ENCODE measurements at places on chromosomes 13 and 19.
A peak's percentile ranks its signal among the peaks of the same experiment; 100 is the strongest.

- DNase-seq: no peak
Measured at GRCh38 chr13:34459856-34460255, 482.2 kb upstream of the NBEA start.

- no peak for DNase-seq
Measured at GRCh38 chr19:10332158-10332964, 968 bp downstream of the RAVER1 start.

- no peak for DNase-seq
Measured at GRCh38 chr13:58963321-58963720, 1200.4 kb downstream of the DIAPH3 start.

DNA sequence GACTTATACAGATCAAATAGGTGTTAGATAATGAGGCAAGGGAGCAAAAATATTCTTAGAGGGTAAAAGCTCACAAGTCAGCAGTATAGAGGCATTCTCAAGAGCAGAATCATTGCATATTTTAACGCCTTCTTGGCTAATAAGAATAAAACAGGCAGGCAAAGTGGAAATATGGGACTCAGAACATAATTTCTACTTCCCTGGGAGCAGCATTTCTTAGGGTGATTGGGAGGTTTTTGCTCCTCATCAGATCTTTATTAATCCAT lies 39.6 kb downstream of the LHFPL6 start:
- DNase-seq: no peak

GRCh38 chr13:40565282-40566148 lies 100.9 kb downstream of the FOXO1 start:
- DNase-seq: no peak

- DNase-seq: no peak
Measured at GRCh38 chr13:101916775-101917474, 464.4 kb downstream of the ITGBL1 start.

DNA sequence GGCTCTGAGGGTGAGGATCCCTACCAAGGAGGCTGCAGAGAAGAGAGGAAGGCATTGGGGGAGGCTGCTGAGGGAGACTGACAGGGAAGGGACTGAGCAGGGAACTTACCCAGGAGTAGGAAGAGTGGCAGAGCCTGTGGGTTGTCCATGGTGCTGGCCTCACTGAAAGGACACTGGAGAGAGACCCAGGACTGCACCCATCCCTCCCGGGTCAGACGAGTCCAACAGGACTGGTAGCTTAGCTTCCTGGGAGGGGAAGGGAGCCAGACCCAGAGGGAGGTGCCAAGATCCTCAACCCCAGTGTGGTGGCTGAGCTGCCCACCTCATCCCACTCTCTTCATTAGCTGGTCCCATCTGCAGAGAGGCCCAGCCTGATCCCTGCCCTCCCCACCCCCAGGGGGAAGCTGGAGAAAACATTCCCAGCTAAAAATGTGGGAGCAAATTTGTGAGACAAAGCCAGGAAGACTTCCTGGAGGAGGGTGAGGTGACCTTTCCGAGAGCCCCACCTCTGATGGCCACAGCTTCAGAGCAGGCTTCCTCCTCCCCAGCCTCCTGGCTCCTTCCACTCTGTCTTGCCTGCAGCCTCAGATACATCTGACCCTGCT lies at the start of gene VSIG10L:
Gene VSIG10L (minus strand): TSS at position 164 of the 605 bp plus-strand sequence. CDS start 15 bp downstream, at position 149.
- DNase-seq: no peak

- no peak for DNase-seq
Measured at GRCh38 chr19:13095393-13095784, 7.3 kb downstream of the LYL1 start.

DNA sequence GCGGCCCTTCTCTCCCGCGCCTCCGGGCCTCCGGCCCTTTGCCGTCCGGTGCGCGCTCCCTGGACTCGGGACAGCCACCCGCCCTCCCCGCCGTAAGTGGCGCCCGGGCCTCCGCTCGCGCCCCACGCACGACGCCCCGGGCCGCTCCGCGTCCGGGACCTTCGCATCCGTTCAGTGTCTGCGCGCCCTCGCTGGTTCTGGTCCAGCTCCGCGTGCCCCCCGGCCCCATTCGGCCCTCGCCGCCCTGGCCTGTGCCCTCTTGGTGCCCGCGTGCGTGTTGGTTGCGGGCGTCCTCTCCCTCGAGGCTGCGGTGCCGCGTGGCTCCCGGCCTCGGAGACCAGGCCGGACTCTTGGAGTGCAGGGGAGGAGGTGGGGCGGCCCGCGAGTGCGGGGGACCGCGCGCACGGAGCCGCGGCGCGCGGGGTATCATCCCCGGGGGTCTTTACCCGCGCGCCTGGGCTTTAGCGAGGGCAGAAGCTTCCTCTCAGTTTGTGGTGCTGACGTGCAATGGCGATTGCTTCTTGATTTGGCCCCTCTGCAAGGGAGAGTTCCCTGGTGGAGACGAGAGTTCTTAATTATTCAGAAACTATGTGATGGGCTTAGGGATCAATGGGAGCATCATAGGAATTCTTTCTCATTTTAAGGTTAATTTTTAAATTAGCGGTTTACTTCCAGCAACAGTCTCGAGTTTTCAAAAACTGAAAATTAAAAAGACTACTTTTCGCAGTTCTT lies 757 bp downstream of the WASF3 start:
- peak; percentile 16 for DNase-seq

DNA sequence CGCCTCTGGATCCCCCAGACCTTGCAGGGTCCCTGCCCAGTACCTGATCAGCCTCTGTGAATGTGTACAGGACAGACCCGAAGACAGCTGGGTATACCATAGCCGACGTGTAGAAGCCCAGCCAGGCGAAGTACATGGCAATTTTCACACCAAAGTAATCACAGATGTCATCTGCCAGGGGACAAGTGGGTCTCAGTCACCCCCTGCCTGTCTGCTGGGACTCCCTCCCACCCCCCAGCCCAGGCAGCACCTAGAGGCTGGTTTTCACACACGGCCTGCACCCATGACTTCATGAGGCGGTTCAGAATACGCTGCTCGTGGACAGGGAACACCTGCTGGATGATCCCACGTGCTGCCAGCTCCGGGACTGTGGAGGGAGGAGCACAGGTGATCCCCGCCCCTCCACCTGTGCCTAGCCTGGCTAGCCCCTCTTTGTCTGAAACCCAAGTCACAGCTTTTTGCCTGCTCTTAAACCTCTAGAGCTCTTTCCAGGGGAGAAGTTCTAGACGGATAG lies 3.6 kb downstream of the ANO8 start:
- DNase-seq: no peak

DNA sequence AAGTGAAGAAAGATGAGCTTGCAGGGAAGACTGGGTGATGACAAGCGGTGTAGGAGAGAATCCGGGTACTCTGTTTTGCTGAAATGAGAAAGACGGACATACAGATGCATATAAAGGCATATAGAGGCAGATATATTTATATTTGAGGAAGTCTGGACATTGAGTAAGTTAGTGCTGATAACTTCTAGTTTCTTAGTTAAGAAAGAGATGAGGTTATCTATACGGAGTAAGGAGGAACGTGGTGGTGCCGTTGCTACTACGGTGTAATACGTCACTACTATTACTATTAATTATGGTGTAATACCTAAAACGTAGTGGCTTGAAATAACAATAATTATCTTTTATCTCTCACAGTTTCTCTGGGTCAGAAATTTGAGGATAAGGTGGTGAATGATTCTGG lies 9.8 kb upstream of the CPB2 start:
- no peak for DNase-seq

DNA sequence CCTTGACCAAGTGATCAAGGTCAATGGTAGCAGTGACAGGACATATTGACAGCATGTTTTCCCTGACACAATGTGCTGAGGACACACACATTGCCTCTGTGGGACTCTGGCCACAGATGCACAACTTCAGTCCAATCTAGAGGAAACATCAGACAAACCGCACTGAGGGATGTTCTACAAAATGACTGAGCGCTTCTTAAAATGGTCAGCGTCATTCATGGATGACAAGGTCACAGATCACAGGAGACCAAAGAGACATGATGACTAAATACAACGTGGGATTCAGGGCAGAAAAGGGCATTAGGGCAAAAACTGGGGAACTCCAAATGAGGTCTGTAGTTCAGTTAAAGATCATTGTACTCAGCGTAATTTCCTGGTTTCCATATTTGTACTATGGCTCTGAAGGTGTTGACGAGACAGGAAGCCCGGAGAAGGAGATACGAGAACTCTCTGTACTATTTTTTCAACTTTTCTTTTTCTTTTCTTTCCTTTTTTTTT lies 20.6 kb downstream of the PBX4 start:
- DNase-seq: no peak

DNA sequence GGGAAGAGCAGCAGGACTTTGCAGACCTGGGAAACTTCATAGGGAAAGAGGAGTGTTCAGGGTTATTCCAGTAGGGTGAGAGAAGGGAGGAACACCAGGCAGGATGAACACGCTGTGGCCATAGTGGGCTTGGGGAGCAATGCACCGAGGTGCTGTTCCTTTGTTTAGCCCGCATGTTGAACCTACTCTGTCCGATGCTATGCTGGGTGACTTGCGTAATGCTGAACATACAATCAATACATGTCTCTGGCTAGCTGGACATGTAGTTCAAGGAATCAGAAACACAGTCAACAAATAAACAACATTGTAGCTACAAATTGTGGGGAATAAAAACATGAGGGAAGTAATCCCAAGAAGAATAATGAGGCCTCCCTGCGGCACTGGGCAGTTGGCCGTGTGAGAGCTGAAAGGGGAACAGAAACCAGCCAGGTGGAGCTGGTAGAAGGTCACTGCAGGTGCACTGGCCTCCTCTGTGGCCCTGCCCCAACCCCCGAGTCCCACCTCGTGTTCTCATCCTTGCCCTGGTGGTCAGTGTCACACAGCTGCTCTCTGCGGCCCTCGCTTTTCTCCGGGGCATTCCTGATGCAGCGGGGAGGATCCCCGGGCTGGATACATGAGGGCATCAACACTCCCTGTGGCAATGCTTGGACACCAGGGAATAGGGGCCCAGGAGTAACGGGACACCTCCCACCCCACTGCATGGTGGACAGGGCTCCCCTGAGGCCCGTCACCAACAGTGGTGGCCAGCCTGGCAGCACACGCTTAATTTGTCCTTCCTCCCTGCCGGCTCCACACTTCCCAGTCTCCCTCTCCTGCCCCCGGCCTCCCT lies 36.9 kb upstream of the TUBGCP3 start:
- no peak for DNase-seq

- DNase-seq: no peak
Measured at GRCh38 chr19:17104679-17105078, 29.1 kb downstream of the MYO9B start.

- DNase-seq: no peak
Measured at GRCh38 chr19:41920882-41921576, 7.2 kb downstream of the ERFL start.

- DNase-seq: no peak
Measured at GRCh38 chr13:54357284-54357933, 1328.8 kb downstream of the OLFM4 start.

DNA sequence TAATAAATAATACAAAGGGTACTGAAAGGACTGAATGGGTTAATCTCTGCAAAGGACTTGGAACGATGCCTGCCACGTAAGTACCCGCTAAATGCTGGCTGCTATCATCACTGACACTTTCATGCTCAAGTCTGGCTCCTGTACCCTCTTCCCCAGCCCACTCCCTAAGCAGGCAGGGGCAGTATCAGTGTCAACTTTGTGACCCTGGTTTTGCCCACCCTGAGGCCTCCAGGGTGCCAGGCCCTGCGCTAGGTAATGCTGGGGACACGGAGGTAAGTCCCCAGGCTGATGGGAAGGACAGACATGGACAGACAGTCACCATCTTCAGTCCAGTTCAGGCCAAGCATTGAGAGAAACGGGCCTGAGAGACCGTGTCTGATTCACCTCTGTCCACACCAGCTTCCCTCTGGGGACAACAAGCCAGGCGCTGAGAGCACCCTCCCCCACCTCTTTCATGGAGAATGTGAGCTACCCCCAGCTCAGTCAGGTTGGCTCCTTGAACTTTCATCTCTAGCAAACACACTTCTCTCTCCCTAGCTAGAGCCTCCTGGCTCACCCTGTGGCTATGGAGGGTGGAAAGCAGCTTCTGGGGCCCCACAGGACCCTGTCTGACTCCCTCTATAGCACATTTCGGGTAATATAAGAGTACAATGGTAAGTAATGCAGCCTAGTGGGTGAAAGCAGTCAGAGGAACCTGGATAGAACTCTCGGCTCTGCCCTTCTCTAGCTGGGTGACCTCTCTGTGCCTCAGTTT lies 800 bp downstream of the ETFB start:
- peak; percentile 43 for DNase-seq

- DNase-seq: no peak
Measured at GRCh38 chr19:7685546-7686445, 5.2 kb downstream of the TRAPPC5 start.

- peak; percentile 8 for DNase-seq
Measured at GRCh38 chr13:22062478-22063205, 391.8 kb downstream of the FGF9 start.

- DNase-seq: no peak
Measured at GRCh38 chr13:50419331-50419865, 404.2 kb downstream of the KCNRG start.

GRCh38 chr19:1243768-1244692 lies 2.5 kb downstream of the ATP5F1D start:
- peak; percentile 82 for DNase-seq

DNA sequence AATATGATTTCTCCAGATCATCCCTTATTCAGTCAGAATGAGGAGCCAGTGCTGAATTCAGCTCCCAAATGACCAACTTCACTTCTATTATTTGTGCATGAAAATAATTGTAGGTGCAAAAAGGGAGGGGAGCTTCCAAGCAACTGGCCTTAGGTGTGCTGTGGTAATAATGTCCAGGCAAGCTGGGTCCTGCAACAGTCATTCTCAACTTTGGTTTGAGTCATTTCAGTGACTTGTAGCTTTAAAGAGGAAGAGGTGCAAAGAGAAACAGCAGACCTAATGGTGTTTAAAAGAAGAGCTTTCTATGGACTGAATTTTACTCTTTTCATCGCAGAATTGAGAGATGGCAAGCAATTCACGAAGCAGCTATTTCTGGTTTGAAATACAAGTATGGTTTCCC lies 29.2 kb upstream of the FGF9 start:
- DNase-seq: no peak

GRCh38 chr13:47858042-47859025 lies 142.7 kb downstream of the SUCLA2 start:
- DNase-seq: peak; percentile 71

- peak; percentile 78 for DNase-seq
Measured at GRCh38 chr13:36029166-36029565, 102.0 kb downstream of the DCLK1 start.

- peak; percentile 39 for DNase-seq
Measured at GRCh38 chr19:33406521-33407139, 33.1 kb downstream of the CEBPG start.

GRCh38 chr13:45219938-45220375 lies 19.1 kb upstream of the KCTD4 start:
- DNase-seq: peak; percentile 80

GRCh38 chr13:24194447-24194846 lies 33.9 kb downstream of the SPATA13 start:
- no peak for DNase-seq

DNA sequence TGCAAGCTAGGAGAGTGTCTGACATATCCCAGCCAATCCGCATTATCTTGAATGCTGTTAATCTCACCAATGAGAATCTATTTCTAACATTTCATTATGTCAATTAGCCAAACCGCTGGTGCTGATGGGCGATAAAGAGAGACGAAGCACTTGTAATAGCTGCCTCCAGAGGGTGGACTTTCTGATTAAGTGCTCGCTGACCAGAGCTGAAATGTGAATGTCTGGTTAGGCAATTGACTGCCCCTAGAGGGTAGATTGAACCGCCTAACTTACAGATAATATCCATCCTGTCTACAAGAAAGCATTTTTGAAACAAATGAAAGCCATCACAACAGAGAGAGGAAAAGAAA lies 552 bp upstream of the GRWD1 start:
- DNase-seq: peak; percentile 94

- DNase-seq: peak; percentile 52
Measured at GRCh38 chr19:5953030-5953589, 24.8 kb downstream of the RANBP3 start.

- no peak for DNase-seq
Measured at GRCh38 chr13:44790289-44790688, 199.0 kb downstream of the NUFIP1 start.

Measured in fibroblast of upper back skin (primary cell).